ENCODE measurements at places on chromosomes 5 and 9.

DNA sequence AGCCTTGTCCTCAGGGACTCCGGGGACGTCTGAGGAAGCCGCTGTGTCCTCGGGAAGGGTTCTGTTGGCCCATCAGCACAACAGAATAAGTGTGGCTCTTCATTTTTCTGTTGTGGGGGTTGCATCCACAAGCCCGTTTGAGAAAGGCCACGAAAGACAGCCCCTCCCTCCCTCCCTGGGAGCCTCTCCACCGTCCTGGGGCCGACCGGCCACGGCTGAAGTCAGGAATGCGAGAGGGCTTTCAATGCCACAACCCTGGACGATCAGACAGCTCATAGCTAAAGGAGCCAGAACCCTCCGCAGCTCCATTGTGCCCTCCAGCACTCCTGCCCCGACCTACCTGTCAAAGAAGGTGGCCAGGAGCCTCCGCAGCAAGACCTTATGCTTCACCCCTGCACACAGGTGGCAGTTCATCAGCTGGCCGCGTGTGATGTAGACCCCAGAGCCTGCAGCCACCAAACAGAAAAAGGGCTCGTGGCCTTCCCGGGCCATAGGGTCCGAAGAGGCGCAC lies 52.4 kb upstream of the UBAC1 start:
- DNase-seq = no peak

DNA sequence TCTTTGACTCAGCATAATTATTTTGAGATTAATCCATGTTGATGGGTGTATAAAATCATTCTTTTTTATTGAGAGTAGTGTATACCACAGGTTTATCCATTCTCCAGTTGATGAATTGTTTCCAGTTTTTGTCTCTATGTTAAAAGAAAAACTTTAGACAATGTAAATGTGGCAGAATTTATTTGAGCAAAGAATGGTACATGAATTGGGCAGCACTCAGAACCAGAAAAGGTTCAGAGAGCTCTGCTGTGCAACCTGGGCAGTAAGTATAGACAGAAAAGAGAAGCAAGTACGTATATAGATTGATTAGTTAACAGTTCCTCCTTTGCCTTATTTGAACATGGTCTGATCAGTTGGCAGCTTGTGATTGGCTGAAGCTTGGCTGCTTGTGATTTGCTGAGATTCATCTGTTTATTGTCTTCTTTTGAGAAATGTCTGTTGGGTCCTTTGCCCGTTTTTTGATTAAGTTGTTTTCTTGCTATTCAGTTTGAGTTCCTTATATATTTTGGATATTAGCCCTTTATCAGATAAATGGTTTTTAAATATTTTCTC lies 41.4 kb downstream of the CDC42SE2 start:
- DNase-seq = no peak

- DNase-seq = peak; percentile 35
These were observed 109.9 kb downstream of the EDIL3 start for GRCh38 chr5:84274585-84275468.

GRCh38 chr9:132637351-132637750 lies 32.4 kb downstream of the DDX31 start:
- DNase-seq = no peak

DNA sequence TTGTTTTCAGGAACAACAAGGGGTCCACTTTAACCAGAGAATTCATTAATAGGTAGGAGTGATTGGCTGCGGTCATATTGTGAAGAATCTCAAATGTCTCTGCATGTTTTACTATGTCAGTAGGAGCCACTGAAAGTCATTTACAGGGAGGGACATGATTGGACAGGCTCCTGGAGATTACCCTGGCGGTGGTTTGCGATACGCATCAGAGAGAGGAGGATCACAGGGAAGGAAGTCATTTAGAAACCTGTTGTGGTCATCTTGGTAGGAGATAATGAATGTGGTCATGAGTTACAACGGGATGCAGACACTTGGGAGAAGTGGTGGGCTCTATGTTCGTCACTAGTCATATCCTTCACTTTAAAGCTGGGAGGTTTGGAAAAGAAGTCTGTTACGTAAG lies 262.8 kb downstream of the FAM114A2 start:
- no peak for DNase-seq

- DNase-seq = no peak
These were observed 13.1 kb downstream of the DIAPH1 start for GRCh38 chr5:141605523-141606277.

DNA sequence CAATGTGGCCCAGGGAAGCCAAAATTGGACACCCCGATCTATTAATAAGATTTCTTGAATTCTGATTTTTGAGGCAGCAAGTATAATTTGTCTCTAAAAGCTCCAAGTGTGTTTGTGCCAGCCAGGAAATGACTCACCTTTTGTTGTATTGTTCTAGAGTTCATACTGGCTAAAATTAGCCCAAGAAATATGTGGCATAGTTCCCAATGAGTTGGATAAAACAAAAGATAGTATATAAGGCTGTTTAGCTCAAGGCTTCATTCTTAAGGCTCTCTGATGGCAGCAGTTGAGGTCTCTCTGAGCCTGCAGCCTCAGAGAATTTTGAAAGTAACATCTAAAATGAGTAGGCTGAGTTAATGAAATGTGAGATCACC lies 21.6 kb downstream of the HMGXB3 start:
- DNase-seq = no peak

DNA sequence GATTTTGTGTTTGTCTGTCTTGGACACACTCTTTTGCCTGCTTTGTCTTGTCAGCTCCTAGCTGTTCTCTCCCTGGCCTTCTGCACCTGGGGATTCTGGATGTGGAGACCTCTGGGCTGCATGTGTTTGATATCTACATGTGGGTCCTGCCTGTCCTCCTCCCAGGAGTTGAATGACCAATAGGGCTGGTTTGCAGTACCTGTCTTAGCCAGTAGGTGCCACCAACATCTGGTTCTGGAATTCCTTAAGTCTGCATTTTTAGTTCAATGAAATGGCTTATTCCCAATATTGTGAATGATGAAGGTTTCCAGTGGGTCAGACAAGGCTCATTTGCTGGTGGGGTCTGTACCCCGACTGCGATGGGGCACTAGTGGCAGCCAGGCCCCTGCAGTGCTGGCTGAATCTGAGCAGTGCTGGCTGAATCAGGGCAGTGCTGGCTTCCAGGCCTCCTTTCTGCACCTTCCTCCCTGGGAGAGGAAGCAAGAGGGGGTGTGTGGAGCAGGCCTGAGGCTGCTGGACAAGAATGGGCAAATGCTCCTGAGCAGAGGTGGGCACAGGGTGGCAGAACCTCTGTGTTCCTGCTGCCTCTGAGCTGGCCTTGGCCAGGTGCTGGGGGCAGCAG lies 73.3 kb downstream of the RXRA start:
- DNase-seq = no peak

DNA sequence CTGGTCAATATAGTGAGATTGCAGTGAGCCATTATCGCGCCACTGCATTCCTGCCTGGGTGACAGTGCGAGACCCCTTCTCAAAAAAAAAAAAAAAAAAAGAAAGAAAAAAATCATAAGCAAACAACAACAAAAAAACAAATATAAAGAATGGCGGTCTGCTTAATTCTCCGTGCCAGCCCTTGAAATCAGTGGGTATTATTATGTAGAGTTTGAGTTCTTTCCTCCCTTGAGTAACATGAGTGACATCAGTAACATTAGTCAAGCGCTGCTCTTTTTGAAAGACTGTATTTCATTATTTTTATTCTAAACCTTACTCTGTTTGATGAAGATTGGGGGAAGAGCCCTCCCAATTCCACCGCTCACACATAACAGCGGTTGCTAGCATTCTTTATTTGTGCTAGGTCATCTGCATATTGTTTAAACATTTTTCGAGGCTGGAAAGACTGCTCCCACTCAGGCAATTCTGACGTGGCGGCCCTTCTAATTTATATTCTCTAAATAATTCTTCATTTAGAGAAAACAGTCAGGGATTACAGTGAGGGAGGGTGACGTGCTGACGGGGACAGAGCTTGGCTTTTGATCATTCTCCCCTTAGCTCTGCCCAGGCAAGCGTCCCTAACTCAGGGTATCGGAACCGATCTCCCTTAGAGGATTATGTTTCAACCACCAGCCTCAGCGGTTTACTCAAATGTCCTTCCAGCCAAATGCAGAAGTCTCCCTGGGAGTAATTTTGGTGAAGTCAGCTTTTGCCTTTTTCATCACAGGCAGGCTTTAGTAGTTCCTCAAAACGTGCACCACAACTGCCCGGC lies 860 bp upstream of the MARCHF6 start:
- no peak for DNase-seq

DNA sequence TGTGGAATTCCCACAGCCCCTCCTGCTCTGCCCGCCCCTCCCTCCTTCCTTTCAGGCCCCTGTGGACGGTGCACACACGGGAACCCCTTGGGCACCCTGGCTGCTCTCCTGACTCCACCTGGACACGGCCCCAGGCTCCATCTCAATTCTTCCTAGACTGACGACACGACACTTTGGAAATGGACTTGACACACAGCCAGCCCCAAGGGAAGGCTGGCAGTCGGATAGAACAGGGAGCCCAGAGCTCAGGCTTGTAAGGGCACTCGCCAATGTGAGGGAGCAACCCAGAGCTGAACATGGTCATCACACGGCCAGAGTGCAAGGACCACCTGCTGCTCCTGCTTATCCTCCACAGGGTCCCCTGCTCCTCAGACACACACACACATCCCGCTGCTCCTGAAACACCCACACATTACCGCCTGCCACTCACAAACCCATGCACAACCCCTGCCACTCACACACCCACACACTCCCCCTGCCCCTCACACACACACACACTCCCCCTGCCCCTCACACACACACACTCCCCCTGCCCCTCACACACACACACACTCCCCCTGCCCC lies 8.9 kb downstream of the SLC9A3 start:
- no peak for DNase-seq

GRCh38 chr9:110405858-110406443 lies 68.3 kb upstream of the TXNDC8 start:
- DNase-seq = no peak

- DNase-seq = no peak
These were observed 368 bp upstream of the FRMPD1 start for GRCh38 chr9:37650299-37650872.

DNA sequence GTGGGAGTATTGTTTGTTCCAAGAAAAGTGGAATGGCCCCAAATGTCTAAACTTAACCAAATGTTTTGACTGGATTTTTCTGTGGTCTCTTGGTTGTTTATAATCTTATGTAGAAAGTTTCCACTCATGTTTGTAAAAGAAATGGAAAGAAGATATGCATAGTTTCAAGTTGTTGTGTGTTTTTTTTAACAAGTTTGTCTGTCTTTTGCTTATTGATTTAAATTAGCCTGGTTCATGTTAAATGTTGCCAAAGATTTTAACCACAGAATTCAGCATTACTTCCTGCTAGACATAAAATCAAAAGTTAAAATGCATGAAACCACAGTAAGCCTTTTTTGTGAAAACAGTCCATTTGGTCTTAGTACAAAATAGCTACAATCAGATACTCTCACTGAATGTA lies 14.0 kb downstream of the PPWD1 start:
- no peak for DNase-seq

- no peak for DNase-seq
These were observed 130.8 kb downstream of the C9orf152 start for GRCh38 chr9:110076894-110077725.

GRCh38 chr5:137581776-137582175 lies 82.7 kb upstream of the SPOCK1 start:
- no peak for DNase-seq

DNA sequence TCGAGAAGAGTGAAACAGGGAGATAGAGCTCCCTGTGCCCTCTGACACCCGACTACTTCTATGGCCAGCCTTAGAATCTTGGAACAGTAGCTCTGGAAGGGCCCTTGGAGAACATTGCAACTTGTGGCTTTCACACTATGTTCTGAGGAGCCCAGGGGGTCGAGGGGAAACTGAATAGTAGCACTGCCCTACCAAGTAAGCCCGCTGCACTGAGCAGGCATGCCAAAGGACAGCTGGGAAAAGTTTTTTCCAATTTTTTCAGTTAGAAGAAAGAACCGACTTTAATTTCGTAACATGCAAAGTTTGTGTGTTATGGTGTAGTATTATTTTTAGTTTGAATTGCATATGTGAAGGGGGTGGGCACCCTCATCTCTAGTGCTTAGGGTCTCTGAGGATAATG lies 10.9 kb downstream of the SMIM3 start:
- no peak for DNase-seq

- no peak for DNase-seq
These were observed 64.4 kb downstream of the PARP8 start for GRCh38 chr5:50730841-50731240.
